ENCODE measurements at places on chromosomes 7 and 10. TPM values are rescaled to one million over a fixed set of nuclear protein-coding genes. Genes with fewer than 3 reads are reported as not detected.

- DNase-seq: no peak
These were observed 34.3 kb downstream of the LRRC18 start for GRCh38 chr10:48905311-48905710.

DNA sequence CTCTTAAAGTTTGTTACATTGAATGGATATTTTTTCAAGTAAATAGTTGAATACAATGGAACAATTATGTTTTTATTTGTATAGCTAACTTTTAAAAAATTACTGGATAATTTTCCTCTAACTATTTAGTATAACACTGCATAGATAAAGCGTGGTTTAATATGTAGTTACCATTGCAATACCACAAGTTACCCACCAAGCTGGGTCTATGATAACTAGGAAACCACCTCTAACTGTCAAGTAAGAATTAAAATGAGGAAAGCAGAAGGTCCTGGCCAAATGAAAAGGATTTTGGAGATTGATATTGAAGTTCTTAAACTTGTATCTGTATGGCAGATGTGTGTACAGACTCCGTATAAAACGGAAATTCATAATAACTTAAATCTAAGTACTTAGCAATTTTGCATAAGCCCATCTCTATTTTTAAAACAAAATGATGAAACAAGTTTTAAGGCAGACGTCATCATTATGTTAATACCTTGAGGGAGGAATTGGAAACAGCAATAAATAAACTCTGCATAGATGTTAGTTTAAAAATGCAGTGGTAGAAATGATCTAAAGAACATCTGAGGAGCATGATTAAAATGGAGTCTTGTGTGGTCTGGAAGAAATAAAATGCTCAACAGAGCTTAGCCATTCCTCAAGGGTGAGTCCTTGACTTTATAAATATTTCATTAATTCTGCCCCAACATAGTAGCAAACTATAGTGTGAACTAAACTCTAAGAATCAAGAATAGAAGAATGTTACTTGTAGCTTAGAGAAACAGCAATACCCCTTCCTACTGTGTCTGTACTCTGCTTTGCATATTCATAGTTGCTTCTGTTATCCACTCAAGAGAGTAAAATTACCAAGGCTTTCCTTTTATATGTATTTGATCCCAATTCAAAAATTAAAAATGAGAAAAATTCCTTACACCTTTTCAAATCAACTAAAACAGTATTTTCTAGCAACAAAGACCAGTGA is 206.4 kb upstream of the FERD3L start:
- DNase-seq: no peak

DNA sequence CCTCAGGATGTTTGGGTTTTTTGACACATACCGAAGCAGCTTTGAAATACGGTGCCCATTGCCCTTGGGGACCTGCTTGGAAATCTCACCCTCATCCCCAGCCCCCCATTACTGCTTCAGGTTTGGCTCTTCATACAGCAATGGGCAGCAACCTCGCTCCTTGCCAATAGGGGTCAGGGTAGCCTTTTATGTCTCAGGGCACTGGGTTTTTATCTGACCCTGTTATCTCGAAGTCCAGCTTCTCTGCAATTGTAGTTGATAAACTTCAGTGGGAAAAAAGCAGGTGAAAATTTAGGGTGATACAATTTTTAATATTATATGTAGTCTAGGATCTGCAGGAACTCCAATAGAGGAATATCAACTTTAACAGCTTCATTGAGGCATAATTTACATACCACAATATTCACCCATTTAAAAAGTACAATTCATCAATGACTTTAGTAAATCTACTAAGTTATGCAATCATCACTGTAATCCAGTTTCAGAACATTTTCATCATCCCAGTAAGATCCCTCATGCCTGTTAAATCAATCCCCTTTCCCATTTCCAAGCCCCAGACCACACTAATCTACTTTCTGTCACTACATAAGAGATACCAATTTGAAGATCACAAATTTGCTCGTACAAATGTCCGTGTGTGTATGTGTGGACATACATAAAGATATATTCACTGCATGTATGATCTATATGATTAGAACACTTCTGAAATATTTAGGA is 386.2 kb downstream of the KCNMA1 start:
- no peak for DNase-seq

GRCh38 chr10:2122431-2123124 is 385.3 kb upstream of the ADARB2 start:
- DNase-seq: no peak

Gene STEAP1B
- 0.90 TPM for total RNA-seq

DNA sequence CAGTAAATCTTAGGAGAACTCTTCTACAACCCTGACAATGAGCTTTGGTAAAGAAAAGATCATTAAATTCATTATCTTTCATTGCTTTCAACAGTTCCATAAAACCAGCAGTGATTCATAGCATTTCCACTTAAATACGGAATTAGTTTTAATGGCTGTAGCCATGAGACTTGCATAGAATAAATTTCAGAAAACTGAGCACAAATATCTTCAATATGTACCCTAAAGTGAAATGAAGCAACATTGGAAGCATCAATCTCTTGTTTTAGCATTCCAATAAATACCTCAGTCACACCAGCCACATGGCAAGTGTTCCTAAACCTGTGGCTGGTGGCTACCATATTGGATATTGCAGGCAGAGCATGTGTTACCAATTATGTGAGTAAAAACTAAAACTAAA is 3.6 kb upstream of the RARRES2 start:
- DNase-seq: no peak

Data from psoas muscle (tissue), 8 donors.